Daoy (cell line): ENCODE measurements at places on chromosomes 3 and 15. TPM values are rescaled to one million over a fixed set of nuclear protein-coding genes. Genes with fewer than 3 reads are reported as not detected.

The LRRC3B gene
- total RNA-seq: not detected in 2 replicates

DNA sequence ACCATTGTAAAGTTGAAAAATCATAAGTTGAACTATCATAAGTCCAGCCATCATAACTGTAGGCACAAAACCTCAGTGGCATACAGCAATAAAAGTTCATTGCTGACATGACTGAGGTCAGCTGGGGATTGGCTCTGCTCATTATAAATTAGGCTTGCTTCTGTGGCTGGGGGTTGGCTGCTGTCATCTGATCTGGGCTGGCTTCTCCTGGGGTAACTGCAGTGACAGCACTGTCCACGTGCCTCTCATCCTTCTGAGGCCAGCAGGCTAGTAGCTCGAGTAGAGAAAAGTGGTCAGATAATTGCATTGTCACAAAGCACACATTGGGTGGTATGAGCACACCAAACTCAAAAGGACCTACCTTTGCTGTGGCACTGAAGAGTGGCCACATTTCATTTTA, 31.3 kb downstream of the CMTM7 start:
- DNase-seq: no peak

The ZKSCAN7 gene
- 2.1 and 2.2 TPM in 2 replicates for total RNA-seq

GRCh38 chr3:180375831-180376230, 226.1 kb upstream of the TTC14 start:
- DNase-seq: no peak

- no peak for DNase-seq
These were observed 240.1 kb upstream of the ST8SIA2 start for GRCh38 chr15:92153620-92154019.

DNA sequence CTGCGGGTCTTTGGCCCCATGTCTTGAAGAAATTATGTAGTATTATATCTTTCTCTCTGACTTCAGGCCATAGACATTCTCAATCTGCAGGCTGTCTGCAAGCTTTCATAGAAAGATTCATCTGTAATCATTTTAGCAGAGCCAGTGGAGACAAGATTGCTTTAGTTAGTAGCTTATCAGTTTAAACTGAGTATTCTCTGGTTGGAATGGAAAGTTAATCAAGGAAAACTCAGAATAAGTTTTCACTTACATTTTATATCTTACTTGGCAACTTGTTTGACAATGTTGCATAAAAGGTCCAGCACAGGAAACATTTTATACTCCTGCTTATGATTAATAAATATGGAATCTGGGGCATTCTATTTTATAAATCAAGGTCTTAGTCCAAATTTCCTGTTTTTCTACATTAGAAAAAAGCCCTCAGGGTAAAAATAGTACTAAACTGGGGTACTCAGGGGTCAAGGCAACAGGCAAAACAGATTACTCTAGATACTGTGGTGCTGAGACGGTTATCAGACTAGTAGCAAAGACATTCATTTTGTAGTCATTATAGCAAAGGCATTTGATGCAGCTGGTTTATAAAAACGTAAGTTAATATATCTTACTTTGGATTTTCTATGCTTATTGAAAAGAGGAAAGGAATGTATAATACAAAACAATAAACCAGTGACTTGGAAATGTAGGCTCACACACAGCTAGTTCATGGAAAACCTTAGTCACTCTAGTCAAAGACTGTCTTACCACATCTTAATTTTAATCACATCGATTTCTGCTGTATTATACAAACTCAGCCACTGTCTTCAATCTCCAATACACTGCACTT, 45.2 kb upstream of the FILIP1L start:
- DNase-seq: no peak

GRCh38 chr3:120625159-120625586, 29.0 kb downstream of the NDUFB4 start:
- no peak for DNase-seq

The THRB gene
- 0.15 and 0.86 TPM in 2 replicates for total RNA-seq

DNA sequence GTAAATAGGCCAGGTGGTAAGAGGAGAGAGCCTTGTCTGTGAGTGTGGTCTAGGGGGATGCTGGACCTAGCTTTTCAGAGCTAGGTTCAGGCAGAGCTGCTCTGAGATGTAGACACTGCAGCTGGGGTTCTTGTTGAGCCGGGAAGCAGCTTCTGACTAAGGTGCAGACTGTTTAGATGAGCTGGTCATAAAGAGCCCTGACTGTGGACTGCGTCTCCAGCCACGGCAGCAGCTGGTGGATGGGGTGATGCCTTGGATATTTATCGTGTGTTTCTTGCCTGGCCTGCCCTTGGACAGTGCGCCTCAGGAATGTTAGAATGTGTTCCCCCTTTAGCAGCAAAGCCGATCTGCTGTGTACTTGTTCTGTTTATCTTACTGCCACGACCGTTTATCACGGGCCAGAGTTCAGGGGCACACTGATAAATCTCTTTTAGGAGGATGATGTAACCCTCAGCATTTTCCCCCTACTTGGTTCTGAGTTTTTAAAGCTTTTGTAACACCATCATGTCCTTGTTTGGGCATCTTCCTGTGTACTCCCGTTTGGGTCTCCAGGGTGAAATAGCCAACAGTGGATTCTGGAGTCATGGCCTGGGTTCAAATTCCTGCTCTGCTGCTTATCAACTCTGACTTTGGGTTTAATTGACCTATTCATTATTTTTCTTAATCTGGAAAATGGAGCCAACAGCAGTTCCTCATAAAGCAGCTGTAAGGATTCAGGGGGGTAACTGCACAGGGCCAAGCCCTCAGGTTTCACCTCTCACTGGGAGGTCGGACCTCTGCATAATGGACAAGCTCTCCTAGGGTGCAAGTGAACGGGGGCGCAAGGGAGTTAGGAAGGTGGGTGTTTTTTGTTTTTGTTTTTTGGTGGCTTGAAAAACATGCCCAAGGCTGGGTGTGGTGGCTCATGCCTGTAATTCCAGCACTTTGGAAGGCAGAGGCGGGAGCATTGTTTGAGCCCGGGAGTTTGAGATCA, 51.4 kb downstream of the FLNB start:
- DNase-seq: peak; percentile 58

DNA sequence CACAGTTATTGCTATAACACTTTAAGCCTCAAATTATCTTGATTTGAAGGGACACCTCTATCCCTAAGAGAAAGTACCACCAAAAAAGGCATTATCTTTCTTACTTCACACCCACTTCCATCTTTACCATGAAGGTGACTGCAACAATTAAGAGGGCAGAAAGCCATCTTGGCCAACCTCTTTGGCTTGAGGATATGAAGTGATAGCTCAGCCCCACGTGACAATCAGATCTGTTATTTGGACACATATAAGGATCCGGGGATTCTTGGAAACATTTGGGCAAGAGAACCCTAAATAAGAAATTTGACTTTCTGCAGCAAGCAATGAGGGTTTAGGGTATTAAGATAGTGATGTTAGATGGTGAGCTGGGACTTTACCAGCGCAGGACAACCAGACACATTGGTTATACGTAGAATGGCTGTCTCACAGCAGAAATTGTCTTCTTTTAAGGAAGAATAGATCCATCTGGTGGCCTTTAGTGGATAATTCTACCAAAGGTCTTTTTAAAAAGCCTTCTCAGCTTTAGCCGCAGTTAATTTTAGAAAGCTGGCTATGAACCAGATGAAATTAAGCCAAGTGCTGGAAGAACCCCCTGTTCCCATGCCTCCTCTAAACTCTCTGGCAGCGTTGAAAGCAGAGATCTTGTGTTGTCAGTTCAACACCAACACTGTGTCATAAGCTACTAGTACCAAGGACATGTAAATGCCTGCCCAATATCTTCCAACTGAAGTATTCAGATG, 12.3 kb downstream of the HCLS1 start:
- no peak for DNase-seq

The GRAMD1C gene
- total RNA-seq: 11.7 and 22.1 TPM in 2 replicates

- DNase-seq: peak; percentile 20
These were observed 19.1 kb downstream of the KBTBD8 start for GRCh38 chr3:67017211-67017610.

- no peak for DNase-seq
These were observed 40.2 kb downstream of the CMTM8 start for GRCh38 chr3:32278714-32279113.

The C15orf39 gene
- total RNA-seq: 3.1 and 5.7 TPM in 2 replicates
